ENCODE measurements at places on chromosomes 13 and 19. TPM values are rescaled to one million over a fixed set of nuclear protein-coding genes. Genes with fewer than 3 reads are reported as not detected.

ZNF486 gene
- not detected for total RNA-seq

DOHH gene
- 20.9 TPM for total RNA-seq

RUBCNL gene
- 0.42 TPM for total RNA-seq

ELSPBP1 gene
- not detected for total RNA-seq

ZNF546 gene
- total RNA-seq: 0.64 TPM

NALCN gene
- total RNA-seq: not detected

JAK3 gene
- 5.7 TPM for total RNA-seq

Data from HCT116 (cell line).